ENCODE measurements at places on chromosomes 1 and 21.

DNA sequence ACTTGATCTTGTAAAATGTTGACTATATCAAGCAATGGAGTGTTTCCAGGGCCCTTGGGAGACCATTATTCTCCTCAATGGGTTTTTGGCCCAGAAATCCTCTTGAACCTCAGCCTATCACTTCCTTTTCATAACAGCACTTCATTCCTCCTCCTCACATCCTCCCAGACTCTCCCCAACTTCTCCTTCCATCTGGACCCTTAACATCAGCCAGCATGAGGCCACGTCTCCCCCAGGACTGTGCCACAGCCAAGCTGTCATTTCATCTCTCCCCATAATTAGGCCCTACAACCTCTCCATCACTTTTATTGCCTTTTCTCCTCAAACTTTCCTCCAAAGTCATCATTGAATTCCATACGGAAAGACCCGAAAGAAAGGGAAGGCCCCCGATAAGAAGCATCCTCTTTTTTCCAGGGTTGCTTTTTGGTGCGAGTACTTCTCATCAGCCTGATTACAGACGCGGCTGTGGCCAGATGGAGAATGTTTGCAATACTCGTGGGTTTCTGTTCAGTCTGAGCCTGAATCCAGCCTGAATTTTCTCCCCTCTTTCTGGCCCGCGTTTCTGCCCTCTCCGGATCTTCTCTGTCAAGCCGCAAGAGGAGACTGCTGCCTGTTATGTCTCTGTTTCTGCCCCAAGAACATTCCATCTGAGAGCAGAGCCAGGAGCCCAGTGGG, 52.7 kb upstream of the SLC25A33 start:
- no peak for DNase-seq

DNA sequence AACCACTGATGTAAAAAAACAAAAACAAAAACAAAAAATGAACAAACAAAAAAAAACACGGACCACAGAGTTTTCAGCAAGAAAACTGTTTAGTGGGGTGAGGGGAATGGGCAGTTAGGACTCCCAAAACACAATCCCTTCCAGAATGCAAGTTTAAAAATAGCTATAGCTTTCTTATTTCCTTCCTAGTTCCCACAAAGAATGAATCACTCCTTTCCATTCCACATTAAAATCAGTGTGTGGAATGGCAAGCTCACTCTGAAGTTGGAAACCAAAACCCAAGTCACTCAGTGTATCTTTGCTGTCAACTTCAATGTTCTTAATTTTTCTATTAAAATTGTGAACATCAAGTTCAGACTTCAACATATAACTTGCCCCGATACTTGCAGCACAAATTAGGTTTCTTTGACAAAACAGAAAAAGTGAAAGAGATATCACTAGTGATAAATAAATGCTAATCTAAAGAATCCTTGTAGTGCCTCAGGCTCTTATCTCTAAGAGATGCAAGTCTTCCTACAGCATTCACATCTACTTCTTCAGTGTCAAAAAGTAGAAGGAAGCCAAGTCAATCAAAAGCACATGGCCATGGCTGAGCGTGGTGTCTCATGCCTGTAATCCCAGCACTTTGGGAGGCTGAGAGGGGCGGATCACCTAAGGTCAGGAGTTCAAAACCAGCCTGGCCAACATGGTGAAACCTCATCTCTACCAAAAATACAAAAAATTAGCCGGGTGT, 45.5 kb downstream of the TOR3A start:
- DNase-seq: no peak

DNA sequence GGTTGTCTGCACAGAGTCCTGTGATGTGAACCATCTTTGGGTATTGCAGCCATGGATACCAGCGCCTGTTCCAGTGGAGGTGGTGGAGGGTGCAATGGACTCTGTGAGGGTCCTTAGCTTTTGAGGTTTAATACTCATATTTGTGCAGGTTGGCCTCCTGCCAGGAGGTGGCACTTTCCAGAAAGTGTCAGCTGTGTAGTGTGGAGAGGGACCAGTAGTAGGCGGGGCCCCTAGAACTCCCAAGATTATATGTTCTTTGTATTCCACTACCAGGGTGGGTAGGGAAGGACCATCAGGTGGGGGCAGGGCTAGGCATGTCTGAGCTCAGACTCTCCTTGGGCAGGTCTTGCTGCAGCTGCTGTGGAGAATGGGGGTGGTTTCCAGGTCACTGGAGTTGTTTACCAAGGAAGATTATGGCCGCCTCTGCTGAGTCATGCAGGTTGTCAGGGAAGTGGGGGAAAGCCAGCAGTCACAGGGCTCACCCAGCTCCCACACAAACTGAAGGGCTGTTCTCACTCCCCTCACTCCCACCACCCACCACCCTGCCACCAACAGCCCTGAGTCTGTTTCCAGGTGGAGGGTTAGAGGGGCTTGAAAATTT, 31.2 kb upstream of the ZNF678 start:
- no peak for DNase-seq

GRCh38 chr1:24764439-24764838, 19.2 kb downstream of the CLIC4 start:
- DNase-seq: no peak

GRCh38 chr1:222392556-222392955, 155.3 kb downstream of the HHIPL2 start:
- no peak for DNase-seq

- DNase-seq: no peak
Observed at GRCh38 chr1:198030682-198031081, 113.5 kb downstream of the LHX9 start.

DNA sequence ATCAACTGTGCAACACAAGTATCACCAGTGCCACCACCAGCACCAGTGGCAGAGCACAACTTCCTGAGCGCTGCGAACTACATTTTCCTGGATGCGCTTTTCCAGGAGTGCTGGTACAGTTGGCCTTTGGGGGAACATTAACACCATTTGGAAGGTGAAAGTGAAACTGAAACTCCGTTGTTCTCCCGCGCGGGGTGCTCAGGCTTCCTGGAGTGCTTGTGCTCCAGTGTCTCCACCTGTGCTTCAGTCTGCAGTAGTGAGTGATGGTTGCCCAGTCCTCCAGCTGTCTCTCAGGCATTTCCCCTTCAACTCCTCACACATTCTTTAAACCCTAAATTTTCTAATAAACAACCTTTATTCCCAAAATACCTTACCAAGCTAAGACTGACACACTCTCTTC, 187.8 kb downstream of the LRRIQ3 start:
- peak; percentile 77 for DNase-seq

- DNase-seq: no peak
Observed at GRCh38 chr1:181391301-181391900, 91.9 kb upstream of the CACNA1E start.

DNA sequence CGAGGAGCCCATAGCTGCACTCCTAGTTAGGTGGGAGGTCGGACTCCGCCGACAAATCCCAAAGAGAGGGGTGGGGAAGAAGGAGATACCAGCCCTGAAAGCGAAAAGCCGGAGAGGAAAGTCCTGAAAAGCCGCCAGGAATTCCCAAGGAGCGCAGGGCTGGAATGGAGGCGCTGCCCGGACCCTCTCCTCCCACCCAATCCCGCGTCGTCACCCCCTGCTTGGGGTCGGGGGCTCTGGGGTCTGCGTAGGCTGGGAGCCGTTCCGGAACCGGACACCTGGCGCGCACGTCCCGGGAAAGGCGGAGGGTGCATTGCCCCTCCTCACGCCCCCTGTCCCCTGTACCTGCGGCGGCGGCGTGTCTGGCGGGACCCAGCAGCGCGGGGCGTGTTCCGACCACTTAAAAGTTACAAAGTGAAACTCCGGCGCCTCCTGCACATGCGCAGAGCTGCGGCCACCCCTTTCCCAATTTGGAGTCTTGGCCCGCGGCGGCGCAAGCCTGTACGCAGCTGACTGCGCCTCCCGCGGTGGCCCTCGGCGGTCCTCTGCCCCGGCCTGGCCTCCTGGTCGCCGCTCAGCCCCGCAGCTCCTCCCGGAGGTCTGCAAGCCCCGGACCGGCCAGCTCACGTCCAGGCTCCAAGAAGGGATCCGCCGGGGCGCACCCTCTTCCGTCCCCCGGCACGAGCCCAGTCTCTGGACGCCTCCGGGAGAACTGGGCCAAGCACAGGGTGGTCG, at the start of gene TMEM63A:
Gene TMEM63A, minus strand, starts transcription at position 422 of the 735 bp plus-strand sequence. CDS start 4,800 bp downstream, outside the sequence.
- peak; percentile 42 for DNase-seq

DNA sequence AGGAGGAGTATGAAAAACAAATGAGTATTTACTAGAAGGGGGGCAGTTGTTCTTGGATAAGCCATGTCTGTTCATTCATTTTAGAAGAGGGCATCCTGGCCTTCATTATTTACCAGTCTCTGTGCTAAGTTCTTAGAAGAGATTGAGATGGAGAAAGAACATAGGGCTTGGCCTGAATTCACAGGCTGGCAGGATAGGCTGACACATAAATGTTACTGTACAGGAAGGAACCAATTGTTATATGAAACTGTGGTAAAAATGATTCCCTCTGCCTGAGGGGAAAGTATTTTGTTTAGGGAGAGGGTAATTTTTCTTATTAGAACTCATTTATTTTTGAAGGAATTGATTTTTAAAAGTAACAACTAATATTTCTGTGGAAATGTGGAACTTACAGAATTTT, 99.5 kb downstream of the MAN1A2 start:
- no peak for DNase-seq

DNA sequence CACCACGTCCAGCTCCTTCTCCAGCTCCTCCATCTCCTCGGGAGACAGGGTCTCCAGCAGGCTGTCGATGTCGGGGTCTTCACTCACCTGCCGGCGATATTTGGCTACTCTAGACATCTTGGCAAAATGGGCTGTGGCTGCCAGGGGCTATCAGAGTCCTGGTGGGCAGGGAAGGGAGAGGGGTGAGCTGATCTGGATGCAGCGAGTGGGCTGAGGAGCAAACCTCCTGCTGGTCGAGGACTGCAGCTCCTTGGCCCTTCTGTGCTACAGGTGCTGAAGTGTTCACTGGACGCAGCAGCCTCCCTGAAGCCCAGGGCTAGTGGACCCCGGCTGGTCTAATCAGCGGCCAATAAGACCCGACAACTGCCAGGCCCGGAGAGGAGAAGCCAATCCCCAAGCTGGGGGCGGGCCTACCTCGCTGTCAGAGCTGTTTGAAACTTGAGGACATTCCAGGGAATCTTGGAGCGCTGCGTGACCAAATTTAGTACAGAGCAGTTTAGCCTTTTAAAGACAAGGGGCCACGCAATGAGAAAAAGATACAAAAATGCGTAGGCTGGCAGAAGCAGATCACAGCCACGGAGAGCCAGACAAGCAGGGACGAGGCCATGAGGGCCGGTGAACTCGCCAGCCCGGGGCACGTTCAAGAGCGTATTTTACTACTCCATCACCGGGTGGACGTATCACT, at the start of gene LMOD1:
Gene LMOD1, minus strand, starts transcription at position 325 of the 685 bp plus-strand sequence. Its CDS starts 208 bp downstream, at position 117.
- peak; percentile 15 for DNase-seq

DNA sequence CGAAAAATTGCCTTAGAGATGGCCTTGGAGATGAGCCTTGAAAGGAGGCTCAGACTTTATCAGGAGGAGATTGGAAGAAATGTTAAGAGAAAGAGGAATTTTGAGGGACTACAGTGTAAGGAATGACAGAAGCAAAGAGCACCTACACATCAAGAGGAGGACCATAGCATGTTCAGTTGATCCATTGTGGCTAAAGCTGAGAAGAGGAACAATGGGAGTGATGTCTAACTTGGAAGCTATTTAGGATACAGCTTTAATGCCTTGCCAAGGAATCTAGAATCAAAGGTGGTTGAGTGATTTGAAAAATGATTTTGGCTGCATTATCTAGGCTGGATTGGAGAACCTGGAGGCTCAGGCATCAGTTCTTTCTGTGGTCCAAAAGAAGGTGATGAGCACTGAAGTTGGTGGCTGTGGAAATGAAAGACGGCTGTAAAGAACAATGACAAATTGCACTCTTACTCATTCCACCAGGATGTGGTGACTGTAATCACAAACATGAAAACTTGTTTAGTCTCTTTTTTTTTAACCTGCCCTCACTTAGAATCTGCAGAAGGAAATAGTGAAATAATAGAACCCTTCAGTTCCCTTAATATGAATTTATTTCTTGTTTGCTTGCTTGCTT, 11.3 kb downstream of the FAM20B start:
- no peak for DNase-seq
